ENCODE measurements at places on chromosomes 2 and 18.

GRCh38 chr2:186687807-186688211 lies 6.1 kb upstream of the FAM171B start:
- no peak for DNase-seq

DNA sequence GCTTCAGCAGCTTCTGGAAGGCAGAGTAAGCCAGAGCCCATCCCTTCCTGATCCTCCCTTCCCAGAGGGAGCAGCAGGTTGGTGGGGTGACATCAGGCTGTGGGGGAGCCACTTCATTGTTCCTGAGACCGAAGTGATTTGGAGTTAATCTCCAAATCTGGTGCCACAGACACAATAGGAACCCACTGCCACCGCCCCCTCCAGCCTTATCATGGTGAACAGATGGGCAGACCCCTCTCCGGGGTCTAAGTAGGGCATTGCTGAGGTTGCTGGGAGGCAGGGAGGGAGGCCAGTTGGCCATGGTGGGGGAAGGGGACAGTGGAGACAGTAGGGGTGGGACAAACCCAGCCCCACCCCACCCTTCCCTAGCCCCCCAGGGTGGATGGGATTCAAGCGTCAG lies 25.6 kb upstream of the SLC35F6 start:
- no peak for DNase-seq

GRCh38 chr2:8242739-8243138 lies 439.1 kb upstream of the ID2 start:
- DNase-seq, result no peak

DNA sequence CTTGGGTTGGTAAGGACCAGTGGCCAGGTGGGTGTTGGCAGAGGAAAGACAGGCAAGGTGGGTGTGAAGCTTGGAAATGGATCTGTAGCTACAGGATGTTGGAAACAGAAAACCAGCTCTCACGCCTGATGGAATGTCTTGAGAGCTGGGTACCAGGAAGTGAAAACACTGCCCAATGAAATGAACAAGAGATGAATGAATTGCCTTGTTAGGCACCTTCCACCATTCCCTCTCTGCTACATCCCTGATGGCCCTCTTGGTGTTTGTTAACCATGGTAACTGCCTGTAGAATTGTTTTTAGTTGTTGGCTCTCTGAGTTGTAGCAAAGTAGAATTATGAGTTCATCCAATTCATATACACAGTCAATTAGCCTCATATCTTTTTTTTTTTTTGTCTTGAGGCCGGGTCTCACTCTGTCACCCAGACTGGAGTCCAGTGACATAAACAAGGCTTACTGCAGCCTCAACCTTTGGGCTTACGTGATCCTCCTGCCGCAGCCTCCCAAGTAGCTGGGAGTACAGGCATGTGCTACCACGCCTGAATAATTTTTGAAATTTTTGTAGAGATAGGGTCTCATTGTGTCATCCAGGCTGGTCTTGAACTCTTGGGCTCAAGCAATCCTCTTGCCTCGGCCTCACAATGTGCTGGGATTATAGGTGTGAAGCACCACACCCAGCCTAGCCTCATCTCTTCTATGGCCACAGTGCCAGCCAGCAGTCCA lies 9.5 kb downstream of the KCMF1 start:
- DNase-seq, result no peak

DNA sequence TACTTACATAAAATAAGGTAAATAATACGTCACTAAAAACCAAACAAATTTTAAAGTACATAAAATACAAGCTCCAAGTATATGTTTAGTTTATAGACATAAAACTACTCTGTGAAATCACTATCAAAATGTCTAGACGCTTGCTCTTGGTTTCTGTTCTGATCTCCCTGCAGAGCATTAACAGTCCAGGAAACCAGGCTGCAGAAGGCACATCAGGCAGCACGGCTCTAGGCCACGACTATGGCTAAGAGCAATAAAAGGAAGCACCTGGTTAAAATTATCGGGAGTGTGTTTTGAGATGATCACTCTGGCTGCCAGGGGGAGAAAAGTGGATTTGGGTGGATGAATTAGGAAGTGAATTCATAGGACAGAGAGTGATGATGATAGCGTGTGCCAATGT lies 196.0 kb upstream of the SPHKAP start:
- no peak for DNase-seq

DNA sequence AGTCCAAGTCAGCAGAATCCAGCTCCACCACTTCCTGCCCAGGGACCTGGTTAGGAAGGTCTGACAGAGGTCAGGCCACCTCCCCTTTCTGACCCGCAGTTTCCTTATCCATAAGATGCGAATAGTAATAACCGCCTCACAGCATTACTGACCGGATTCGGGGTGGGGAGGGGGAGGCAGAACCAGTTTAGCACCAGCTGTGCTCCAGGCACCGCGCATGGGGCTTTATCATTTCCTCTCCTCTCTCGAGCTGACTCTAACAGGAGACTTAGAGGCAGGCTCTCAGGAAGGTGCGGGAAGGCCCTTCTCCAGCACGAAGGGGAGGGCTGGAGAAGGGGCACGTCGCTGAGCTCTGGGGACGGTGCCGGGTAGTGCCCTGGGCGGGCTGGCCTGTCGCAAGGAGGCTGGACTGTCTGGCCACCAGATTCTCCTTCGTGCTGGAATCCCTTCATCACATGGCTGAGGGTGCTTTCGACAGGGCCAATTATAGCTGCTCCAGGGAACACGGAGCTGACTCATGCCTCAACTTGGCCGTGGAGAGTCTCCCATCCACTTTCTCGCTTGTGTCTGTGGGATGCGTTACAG lies 5.7 kb downstream of the EHD3 start:
- DNase-seq, result no peak

GRCh38 chr18:47931718-47932103 lies 1.3 kb upstream of the SMAD2 start:
- no peak for DNase-seq

GRCh38 chr2:134104754-134105153 lies 149.1 kb upstream of the MGAT5 start:
- no peak for DNase-seq

GRCh38 chr18:22320771-22321170 lies 96.9 kb downstream of the CTAGE1 start:
- DNase-seq, result no peak

GRCh38 chr2:180413336-180413735 lies 406.2 kb upstream of the CWC22 start:
- no peak for DNase-seq

- no peak for DNase-seq
These were observed 110.6 kb downstream of the PLEKHM3 start for GRCh38 chr2:207914716-207915115.

DNA sequence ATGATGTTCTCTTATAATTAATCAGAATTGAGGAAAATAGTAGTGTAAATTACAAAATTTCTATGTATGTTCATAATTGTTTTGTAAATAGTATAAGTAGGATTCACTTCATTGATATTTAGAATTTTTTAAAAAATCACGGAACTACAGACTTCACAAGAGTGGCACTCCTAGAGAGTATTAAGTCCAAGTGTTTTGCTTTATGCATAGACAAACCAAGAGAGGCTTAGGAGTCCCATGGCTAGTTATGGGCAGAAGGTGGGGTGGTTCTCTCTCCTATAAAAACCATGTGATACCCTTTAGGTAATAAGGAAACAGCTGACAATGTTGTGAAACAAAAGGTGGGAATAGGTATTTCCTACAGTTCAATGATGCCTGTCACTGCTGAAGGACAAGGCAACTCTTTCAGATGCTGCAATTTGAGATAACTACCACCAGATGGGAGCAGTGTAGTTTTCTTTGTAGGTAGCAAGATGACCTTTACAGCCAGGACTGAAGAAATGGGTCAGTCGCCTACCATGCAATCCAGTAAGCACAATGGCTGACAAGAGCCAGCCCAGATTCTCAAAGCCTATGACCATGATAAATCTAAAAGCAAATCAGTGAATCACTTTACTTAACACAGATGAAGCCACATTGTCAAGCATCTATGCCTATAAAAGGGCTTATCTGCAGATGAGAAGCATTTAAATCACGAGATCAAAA lies 83.9 kb downstream of the AAK1 start:
- DNase-seq, result no peak

GRCh38 chr2:120091436-120091835 lies 78.6 kb downstream of the EPB41L5 start:
- DNase-seq, result no peak

DNA sequence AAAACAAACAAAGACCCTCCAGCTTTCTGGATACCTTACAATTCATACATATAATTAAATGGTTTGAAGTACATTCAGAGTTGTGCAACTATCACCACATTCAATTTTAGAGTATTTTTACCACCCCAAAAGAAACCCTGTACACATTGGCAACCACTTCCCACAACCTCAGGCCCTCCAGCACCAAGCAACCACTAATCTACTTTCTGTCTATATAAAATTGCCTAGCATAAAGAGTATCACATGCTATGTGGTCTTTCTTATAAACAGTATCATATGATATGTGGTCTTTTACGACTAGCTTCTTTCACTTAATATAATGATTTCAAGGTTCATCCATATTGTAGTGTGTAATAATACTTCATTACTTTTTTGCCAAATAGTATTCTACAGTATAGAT lies 7.3 kb downstream of the IER3IP1 start:
- DNase-seq, result no peak

- no peak for DNase-seq
These were observed 51.2 kb downstream of the WDR75 start for GRCh38 chr2:189492451-189492850.

- no peak for DNase-seq
These were observed 92.0 kb downstream of the ACTR2 start for GRCh38 chr2:65319674-65320041.

DNA sequence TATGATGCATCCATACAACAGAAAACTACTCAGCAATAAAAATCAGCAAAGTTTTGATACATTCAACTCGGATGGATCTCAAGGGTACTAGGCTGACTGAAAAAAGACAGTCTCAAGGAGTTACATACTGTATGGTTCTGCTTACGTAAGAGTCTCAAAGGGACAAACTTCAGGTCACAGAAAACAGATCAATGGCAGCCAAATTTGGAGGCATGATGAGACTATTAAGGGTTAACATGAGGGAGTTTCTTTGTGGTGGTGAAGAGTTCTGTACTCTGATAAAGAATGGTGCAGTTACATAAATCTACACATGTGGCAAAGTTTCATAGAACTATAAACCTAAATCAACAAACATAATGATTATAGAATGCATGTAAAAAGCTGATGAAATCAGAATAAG lies 81.4 kb downstream of the COBLL1 start:
- DNase-seq, result no peak

DNA sequence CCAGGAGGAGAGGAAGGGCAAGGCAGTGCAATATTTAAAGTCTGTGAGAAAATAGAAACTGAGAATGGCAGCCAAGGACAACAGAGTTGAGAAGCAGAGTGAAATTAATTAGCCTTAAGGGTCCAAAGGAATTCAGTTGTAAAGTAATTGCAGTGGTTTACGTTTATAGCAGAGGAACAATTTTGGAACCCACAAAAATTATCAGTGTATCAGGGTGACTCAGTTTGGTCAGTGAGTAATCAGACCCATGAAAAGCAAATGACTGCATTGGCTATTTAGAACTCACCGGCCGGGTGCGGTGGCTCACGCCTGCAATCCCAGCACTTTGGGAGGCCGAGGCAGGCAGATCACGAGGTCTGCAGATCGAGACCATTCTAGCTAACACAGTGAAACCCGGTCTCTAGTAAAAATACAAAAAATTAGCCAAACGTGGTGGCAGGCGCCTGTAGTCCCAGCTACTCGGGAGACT lies 245.8 kb upstream of the SLC39A10 start:
- no peak for DNase-seq

DNA sequence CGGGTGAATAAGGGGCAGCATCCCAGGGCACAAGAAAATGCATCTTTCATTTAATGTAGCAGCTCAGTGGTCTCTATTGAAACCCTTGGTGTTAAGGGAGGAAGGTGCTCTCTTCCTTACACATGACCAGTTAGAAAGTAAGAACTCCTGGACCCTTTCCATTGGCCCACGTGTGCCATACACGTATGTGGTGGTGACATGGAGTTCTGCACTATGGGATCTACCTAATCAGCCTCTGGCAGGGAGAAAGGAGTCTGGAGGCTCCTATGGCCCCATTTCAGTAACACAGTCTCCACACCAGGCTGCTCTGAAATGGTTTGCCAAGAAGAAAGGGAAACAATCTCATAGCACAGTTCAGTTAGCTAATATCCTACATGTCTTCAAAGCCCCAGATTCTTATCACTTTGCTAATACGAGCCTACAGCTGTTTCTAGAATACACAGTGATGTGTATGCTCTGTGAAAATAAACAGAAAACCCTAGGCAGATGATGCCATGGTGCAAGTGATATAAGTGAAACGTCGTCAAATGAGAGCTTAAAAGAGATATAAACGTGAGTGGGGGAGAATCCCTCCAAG lies 7.0 kb downstream of the EFEMP1 start:
- DNase-seq, result no peak

Data from RWPE2 (cell line).